ENCODE measurements at places on chromosomes 3 and 15.

DNA sequence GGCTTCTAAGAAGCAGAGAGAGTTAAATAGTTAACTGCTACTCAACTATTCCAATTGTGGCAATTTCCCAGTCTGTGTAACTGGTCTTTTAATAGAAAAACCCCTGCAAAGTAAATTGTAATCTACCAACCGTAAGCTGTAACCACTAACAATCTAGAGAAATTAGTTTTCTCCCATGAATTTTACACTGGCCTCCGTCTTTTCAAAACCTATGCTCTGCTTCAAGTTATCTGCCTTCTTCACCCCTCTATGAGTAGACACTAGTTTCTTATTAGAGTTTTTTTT, 42.6 kb downstream of the LRRFIP2 start:
- no peak for DNase-seq

- no peak for DNase-seq
Measured at GRCh38 chr15:48637639-48638038, 7.9 kb downstream of the FBN1 start.

- no peak for DNase-seq
Measured at GRCh38 chr3:146382386-146382785, 87.0 kb downstream of the PLSCR2 start.

DNA sequence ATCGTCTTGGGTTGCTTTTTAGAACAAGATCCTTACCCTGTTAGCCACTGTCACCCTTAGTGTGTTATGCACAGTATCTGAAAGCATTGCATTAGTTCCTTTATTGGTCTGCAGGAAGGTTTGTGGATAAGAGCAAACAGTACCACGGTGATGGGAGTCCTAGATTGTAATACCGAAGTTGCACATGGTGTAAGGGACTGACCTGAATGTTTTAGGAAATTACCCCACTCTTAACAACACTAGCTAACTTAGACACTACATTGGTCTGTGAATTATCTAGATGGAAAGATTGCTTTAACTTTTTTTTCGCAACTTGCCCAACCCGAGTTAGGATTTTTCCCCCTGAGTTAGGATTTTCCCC, 1.3 kb downstream of the STT3B start:
- DNase-seq, result no peak

- no peak for DNase-seq
Measured at GRCh38 chr3:100496711-100497261, 4.4 kb downstream of the TMEM45A start.

- DNase-seq, result no peak
Measured at GRCh38 chr3:111194048-111194447, 122.4 kb downstream of the NECTIN3 start.

- no peak for DNase-seq
Measured at GRCh38 chr15:74432968-74433591, 678 bp downstream of the SEMA7A start.

- no peak for DNase-seq
Measured at GRCh38 chr15:50911001-50911400, 2.5 kb downstream of the AP4E1 start.

GRCh38 chr3:40516201-40516600, 8.6 kb upstream of the ZNF621 start:
- no peak for DNase-seq
